ENCODE measurements at places on chromosomes 7 and 10. TPM values are rescaled to one million over a fixed set of nuclear protein-coding genes. Genes with fewer than 3 reads are reported as not detected.

GRCh38 chr7:45593121-45593541, 19.0 kb downstream of the ADCY1 start:
- DNase-seq = no peak

DNA sequence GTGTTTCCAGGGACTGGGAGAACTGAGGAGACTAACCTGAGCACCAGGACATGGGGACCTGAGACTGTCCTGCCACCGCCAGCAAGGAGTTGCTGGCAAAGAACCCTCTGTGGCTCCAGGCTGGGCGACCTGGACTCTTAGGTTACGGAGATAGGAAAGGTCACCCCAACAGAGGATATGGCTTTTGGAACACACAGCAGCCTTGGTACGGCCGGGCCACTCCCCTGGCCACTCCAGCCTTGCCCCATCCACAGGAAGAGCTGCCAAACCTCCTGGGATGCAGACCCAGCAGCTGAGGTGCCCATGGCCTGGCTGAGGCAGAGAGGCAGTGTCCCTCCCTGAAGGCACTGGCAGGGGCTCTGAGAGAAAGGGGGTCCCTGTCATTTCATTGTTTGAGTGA, 137.8 kb downstream of the OAT start:
- DNase-seq = no peak

GRCh38 chr7:157760004-157760730, 423.4 kb downstream of the DNAJB6 start:
- no peak for DNase-seq

GRCh38 chr10:49375611-49376010, 20.3 kb downstream of the DRGX start:
- no peak for DNase-seq

- DNase-seq = no peak
These were observed 78.6 kb downstream of the TNS3 start for GRCh38 chr7:47503281-47503680.

The CPVL gene
- polyA plus RNA-seq = 51.6 TPM

GRCh38 chr7:77383333-77383740, 32.8 kb downstream of the GSAP start:
- no peak for DNase-seq

DNA sequence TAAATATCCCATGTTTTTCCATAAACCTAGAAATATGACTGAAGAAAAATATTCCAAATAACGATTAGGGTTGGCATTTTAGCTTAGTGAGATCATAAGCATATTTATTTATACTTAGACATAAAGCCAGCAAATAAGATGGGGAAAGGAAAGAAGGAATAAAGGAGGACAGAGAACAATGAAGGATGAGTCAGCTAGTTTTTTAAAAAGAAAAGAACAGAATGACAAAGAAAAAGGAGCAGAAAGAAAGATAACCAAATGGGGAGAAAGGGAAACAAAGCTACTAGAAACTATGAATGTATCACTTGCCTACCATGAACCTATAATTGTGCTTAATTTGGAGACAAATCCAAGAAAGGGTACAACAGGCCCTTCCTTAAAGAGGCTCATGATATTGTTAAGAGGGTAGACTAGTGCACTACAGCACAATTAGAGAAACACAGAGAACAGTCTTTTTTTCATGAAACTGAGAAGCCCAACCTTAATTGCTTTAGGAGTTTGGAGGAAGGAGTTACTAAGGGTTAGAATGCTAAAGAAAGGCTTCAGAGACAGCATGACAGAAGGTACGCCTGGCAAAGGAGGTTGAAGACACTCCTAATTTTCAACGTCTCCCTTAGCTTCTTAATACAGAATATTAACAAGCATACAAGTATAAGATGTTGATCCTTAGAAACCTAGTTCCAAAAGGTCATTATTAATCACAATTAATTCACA, 23.9 kb downstream of the HERPUD2 start:
- no peak for DNase-seq

- DNase-seq = no peak
These were observed 5.1 kb downstream of the BICC1 start for GRCh38 chr10:58517491-58518355.

DNA sequence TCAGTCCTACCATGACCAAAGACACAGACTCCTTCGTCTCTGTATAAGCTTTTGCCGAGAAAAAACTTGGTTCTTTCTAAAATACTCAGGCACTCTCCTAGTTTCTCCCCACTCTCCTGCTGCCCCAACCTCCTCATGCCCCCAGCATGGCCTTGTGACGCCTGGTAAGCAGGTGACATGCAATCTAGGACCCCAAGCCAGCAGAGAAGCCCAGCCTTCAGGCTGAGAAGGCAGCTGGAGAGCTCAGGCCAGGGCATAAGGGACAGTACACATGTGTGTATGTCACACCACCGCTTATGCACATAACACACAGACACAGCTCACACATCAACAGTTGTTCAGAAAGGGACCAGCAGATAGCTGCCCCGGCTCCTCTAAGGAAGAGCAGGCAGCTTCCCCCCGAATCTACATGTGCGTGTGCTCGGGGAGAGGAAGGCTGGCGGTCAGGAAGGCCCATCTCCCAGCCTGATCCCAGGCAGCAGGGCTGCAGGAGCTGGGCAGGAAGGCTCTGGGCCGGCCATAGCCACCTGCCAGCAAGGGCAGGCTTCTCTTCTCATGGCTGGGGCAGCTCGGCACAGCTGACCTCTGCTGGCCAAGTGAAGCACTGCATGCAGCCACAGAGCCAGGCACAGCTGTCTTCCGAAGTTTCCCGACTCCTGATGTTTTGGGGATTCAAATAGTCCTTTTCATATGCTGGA, 8.5 kb downstream of the DDX56 start:
- no peak for DNase-seq

GRCh38 chr10:29304264-29304994, 15.6 kb downstream of the LYZL1 start:
- DNase-seq = peak; percentile 78

- peak; percentile 22 for DNase-seq
These were observed 25.4 kb upstream of the GATAD1 start for GRCh38 chr7:92421676-92422435.

DNA sequence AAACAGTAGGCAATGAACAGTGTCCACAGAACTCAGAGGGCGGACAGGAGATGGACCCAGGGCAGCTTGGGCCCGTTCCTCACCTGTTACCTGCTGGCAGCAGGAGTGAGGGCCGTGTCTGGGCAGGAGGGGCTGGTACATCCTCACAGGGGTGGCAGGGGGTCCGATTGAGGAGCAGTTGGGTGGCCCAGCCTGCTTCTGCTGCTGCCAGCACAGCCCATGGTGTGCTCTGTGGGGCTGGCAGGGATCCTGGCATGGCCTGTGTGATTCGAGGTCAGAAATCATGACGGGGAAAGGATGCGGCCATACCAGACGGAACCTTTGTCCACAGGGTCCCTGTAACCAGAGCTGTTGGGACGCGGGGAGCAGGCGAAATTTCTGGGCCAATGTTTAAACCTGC, 49.6 kb downstream of the INPP5A start:
- DNase-seq = no peak

DNA sequence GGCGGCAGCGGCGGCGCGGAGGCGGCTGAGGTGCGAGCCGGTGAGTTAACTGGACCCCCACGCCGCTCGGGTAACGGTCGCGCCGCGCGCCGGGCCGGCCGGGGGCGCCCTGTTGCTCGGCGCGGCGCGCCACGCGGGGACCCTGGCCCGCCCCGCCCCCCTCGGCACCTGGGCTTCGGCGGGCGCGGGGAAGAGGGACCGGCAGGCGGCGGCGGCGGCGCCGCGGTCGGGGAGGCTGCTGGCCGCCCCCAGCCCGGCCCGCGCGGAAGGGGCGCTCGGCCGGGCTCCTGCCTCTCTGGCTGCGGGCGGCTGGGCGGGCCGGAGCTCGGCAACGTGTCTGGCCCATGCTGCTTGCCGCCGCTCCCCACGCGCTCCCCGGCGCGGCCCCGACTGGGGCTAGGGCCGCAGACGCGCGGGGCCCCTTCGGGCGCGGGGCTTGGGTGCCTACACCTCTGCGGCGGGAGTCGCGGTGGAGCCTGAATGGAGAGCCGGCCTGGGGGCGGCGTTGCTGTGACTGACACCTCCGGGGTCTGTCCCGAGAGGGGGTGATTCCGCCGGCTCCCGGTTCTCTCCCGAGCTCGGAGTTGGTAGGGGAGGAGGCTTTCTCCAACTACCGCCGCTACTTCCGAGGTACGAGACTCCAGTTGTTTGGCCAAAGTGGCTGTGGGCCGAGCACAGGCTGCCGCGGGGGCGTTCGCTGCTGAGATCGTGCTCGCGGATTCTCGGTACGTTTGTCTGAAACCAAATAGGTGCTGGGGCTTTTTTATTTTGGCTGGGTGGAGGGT, 494 bp downstream of the PALS2 start:
- peak; percentile 39 for DNase-seq

DNA sequence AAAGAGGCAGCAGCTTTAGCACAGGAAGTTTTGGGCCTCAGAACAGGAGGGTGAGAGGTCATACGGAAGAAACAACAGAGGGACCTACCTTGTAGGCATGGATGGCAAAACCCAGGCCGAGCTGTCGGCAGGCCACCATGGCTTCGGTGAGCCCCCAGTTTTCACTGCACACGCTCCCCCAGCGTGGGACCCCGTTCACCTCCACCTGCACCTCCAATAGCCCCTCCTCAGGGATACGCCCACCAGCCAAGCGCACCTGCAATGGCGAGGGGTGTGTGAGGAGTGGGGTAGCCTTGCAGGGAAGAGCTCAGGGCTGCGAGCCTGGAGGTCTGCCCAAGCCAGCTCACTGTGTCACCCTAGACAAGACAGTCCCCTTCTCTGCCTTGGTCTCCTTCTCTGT, 11.3 kb downstream of the LOXL4 start:
- DNase-seq = no peak

DNA sequence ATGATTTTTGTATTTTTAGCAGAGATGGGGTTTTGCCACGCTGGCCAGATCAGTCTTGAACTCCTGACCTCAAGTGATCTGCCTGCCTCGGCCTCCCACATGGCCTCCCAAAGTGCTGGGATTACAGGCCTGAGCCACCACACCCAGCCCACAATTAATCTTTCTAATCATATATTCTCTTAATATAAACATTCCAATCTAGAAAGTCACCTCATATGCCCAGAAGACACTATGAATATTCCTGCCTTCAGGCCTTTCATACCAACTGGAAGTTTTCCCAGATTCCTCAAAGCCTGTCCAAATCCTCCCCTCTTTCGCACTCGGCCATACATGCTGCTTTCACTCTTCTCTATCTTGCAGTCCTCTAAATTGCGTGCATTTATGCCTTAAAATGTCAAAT, 32.6 kb downstream of the PDZD8 start:
- DNase-seq = no peak

GRCh38 chr7:76327610-76328009, 25.1 kb downstream of the HSPB1 start:
- no peak for DNase-seq

The CYP2C19 gene
- 0.29 TPM for polyA plus RNA-seq

DNA sequence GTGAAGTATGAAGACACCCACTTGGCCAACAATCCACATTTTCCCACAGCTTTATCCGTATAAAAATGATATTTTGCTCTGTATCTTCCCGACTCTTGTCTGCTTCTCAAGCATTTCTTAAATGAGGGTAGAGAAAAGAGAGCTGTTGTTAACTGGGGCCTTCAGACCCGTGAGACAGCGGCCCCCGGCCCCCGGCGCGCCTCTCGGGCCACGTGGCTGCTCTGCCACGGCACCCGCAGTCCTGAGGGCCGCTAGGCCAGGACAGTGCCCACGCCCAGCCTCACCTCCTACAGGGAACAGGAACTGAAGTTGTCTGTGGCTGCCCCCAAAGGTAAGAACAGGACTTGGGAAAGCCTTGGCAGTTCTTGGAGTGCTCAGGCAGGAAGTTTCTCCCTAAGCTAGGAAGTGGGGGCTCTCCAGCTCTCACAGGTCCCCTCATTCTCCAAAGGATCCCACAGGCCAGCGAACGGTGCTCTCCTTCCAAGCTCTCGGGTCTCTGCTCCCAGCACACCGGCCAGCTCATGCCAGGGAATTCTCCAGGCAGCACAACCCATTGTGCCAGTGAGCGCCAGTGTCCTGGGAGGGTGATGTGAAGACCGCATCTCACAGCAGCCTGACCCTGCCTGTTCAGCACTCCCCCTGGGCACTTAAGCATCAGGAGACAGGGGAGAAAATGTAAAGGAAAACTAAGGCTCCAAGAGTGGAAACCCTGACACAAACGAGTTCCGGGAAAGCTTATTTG, 230.3 kb upstream of the PFKP start:
- DNase-seq = no peak

The HYAL4 gene
- 0.18 TPM for polyA plus RNA-seq

The RET gene
- polyA plus RNA-seq = 23.8 TPM

DNA sequence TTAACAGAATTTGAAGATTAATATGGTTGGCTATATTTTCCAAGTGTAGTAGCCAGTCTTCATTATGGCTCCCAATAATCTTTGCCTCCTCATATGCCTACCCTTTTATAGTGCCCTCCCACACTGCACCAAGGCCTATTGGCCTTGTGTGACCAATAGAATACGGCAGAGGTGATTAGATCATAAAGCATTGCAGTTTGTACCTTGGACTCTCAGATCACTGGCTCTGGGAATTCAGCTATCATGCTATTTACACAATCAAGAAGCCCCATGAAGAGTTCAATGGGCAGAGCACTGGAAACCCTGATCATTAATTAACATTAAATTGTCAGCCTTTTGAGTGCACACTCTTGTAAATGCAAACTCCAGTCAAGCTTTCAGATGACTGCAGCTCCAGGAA, 154.5 kb upstream of the MAGI2 start:
- DNase-seq = no peak
